ENCODE measurements at places on chromosomes 2 and 18.
A peak's percentile ranks its signal among the peaks of the same experiment; 100 is the strongest.

- DNase-seq, result no peak
These were observed 516.7 kb downstream of the KCNJ3 start for GRCh38 chr2:155215037-155215707.

GRCh38 chr2:109206569-109207146 is 77.7 kb downstream of the SH3RF3 start:
- no peak for DNase-seq

DNA sequence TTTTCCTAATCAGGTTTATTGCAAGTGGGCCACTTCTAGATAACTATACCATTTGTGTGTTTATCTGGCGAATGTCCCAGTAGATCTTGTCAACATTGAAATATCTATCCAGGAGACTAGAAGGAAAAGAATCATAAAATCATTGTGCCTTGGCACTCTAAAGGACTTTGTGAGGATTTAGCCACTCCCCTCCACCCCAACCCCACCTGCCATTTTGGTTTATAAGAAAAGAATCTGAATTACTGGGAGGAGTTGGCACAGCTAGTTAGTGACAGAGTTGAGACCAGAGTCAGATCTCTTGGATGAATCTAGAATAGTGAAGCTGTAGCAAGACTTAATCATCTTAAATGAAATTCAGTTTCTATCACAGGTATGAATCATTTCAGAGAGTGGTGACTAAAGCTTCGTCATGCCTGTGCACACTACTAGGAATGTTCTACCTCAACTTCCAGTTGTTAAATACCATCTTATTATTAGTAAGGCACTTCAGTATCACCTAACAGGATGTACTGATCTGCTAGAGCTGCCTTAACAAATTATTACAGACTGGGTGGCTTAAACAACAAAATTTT is 212.7 kb upstream of the SLC14A2 start:
- DNase-seq, result no peak

- DNase-seq, result no peak
These were observed 7.2 kb downstream of the ADI1 start for GRCh38 chr2:3512086-3512485.

DNA sequence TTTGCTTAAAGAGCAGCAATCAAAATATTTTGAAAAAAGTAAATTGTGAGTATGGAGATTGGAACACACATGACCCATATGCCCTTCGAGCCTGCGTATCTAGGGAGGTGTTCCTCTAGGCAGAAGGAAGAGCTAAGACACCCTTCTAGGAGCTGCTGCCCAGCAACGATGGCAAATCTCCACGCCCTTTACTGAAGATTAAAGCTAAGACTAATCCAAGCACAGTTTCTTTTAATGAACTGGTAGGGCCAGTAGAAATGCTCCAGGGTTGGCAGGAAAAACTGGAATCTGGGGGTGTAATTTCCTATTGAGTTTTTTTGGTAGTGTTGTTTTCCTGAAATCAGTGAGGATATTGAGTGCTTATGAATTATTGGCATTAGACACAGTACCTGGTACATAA is 712 bp upstream of the SERPINB13 start:
- no peak for DNase-seq

GRCh38 chr2:3785220-3785889 is 82.0 kb downstream of the DCDC2C start:
- DNase-seq, result no peak

DNA sequence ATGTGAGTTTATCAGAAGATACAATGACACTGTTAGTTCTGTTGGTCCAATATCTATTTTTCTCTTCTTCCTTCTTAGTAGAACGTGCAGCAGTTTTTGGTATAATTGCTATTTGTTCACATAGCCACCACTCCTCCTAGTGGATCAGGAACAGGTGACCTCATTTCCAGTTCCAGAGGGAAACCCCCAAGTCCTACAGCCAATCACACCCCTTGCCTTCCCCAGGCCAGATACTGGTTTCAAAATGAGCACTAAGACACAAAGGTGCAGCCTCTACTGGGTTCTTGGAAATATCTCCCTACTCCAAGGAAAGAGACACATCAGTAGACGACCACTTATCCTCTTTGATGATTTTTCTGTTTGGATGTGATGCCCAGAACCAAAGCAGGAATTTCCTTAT is 103.2 kb downstream of the TCF4 start:
- DNase-seq, result no peak

GRCh38 chr18:44370861-44371260 is 309.8 kb upstream of the SETBP1 start:
- DNase-seq, result no peak

- DNase-seq, result peak; percentile 59
These were observed 1.7 kb downstream of the FHL2 start for GRCh38 chr2:105397025-105397722.

DNA sequence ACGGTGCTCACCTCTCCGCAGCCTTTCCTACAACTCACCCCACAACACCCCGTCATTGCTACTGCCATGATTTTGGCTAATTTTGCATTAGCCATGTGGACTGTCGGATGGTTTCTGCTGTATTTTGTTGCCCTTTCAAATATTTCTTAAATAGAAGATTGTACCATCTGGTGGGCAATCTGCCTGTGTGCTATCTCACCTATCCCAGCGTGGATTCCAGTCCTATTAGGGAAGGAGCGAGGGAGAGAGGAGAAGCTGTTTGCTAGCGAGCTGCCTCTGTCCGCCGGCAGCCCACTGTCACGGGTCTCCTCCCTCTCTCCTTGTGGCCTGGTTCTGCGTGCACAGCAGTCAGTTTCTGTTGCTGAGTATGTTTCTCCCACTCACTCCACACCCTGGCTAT is 336.2 kb downstream of the TXNL1 start:
- no peak for DNase-seq

- DNase-seq, result no peak
These were observed 21.6 kb upstream of the SLC20A1 start for GRCh38 chr2:112623913-112624777.

GRCh38 chr2:53515435-53516332 is 251.9 kb upstream of the CHAC2 start:
- DNase-seq, result no peak

- DNase-seq, result no peak
These were observed 108.6 kb downstream of the APOB start for GRCh38 chr2:20935168-20935775.

- no peak for DNase-seq
These were observed 76.1 kb upstream of the MAPRE2 start for GRCh38 chr18:34965108-34965507.

GRCh38 chr18:34647251-34647650 is 62.8 kb upstream of the DTNA start:
- peak; percentile 0 for DNase-seq

DNA sequence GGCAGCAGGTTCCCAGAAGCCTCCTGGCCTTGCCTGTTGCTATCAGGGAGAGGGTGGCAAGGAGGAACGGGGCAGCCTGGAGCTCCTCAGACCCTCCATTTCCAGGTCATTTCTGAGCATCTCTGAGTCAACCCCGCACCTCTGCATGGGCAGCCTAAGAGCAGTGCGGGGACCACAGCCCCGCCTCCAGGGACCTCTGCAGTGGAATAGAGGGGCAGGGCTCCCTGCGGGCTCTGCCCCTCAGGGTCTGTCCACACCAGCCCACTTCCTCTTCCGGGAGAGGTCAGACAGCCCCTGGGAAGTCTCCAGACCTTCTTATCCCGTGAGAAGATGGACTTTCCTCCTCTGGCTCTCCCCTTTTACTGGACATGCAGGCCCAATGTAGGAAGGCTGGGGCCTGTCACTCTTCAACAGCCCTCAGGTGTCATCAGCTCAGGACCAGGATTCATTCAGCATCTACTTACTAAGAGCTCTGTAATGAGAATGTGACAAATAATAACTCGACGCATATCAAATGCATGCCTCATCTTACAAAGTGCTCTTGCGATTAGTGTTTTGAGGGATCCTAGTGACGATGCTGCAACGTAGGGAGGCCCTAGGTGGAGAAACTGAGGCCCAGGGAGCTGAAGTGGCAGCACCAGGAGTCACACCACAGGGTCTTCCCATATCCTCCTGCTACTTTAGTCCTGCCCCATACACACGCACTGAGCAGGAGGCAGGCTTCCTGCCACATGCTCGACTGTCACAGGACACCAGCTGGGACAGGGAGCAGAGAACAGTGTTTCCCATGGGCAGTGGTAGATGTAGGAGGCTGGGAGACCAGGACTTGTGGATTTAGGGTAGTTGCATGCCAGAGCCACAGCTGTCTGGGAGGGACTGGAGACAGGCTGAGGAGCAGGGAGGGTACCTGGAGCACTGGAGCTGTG is 28.0 kb downstream of the SH2D6 start:
- no peak for DNase-seq

DNA sequence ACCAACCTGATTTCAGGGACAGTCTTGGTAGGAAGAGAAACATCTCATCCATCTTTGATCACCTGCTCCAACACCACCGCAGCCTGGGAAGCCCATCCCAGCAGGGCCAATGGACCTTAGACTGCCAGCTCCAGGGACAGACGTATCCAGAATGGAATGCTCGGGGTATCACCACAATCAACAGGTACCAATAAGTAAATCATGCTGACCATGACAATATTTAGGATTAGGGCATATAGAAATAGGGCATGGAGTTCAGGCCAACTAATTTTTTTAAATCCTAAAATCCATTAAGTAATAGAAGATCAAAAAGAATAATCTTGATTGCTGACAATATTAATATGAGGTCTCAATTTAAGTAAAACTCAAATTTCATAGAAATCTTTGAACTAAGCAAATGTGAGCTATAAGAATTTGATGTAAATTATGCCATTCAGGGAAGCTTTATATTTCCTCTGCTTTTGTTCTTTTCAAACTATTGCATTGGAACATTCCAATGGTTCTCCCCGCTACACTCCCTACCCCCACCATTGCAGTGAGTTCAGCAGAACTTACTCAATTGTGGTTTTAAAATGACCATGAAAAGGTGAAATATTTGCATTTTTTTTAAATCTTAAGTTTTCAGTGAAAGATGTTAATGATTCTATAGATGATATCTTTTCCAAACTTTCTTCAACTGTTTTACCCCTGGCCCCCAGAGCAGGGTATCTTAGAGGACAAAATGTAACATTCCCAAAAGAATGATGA is 138.6 kb downstream of the DNER start:
- no peak for DNase-seq

DNA sequence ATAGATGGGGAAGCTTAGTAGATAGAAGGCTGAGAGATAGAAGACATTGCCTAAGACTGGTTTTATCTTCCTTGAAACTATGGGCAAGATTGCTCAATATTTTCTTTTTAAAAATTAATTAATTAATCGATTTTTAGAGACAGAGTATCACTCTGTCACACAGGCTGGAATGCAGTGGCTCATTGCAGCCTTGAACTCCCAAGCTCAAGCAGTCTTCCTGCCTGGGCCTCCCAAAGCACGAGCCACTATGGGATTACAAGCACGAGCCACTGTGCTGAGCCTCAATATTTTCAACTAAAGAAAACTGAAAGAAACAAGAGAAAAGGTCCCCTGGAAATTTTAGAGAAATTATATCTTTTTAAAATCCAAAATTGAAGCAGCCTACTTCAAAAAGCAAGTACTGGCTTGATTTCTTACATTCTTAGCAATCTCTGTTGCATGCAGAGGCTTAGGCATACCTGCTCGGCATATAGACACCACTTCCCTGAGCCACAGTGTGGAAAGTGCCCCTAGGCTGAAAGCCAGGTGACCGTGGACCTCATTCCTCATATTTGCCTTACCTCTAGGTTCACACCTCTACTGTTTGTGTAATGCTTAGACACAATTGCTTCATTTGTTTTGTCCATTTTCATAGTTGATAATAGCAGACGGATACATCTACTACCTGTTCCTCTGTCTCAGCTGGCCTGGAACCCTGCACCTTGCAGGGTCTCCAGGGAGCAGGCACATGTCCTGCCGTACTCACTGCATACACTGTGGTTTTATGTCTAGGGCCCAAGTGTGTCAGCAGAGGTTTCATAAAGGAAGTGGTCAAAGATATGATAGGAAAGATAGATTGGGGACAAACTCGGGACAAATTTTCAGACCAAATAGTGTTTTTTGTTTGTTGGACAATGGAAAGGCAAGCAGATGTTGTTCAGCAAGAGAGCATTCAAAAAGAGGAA is 166.5 kb upstream of the ALPP start:
- no peak for DNase-seq

DNA sequence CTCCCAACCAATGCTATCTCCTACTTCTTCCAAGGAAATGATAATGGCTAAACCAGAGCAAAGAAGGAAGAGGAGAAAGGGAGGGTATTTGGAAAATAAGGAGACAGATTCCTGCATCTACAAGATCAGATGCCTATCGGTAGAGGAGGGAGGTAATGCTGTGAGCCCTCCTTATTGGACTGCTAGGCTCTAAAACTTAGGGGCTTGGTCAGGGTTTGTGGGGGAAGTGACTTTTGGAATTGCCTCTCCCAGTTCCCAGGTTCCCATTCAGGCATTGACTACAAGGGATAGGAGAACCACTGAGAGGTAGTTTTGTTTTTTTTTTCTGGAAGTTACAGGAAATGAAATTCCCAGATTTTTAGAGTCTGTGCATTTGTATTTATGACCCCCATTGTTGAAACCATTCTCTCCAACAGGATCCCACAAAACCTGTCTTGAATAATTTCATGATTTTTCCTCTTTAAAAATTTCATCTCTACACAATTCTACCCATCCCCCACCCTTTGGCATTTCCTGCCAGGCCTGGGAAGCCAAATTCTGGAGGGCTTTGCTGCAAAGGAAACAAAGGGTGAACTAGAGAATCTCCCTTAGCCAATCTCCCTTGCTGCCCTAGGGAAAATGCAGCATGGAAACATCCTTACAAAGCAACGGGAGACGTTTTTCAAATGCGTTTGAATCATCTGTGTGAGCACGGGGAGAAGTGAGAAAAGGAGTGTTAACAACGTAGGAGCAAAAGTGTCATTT is 282.1 kb upstream of the EPAS1 start:
- DNase-seq, result no peak

DNA sequence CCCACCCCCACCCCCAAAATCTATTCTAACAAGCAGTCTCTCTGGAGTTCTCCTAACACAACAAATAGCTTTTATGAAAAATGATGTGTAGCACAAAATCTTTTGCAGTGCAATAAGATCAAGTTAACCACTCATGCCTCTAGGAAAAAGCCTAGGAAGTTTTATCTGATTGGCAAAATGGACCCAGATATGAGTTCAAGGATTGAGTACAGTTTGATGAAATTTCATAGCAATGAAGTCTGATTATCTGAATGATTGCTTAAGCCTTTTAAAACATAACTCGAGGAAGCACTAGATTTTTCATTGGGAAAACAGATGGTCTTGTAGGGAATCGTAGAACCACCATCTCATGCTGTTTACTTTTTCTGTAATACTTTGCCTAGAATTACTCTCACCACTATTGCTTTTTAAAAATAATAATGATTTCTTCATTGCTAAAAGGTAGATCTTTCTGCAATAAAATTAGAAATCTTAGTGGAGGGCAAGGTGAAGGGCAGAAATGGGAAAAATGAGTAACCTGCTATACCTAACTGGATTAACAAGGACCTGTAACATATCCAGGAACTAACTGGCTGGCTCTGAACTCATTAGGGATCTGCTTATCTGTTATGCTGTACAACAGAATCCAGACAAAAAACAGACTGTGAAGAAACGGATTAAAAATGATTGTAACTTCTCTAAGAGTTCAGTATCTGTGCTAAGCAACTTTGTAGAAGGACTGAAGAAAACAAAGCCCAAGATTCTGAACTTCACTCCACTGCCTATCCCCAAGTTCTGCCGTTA is 73.7 kb upstream of the ETAA1 start:
- no peak for DNase-seq

- DNase-seq, result no peak
These were observed 69.7 kb downstream of the SKA1 start for GRCh38 chr18:50444539-50444938.

- DNase-seq, result no peak
These were observed 402.3 kb upstream of the SLC14A2 start for GRCh38 chr18:45213040-45213333.
